Foreskin keratinocyte (primary cell): ENCODE measurements at places on chromosomes 3 and 15. TPM values are rescaled to one million over a fixed set of nuclear protein-coding genes. Genes with fewer than 3 reads are reported as not detected.
A peak's percentile ranks its signal among the peaks of the same experiment; 100 is the strongest.

- DNase-seq = no peak
Observed at GRCh38 chr15:23567921-23568320, 2.4 kb downstream of the MKRN3 start.

The SPINK8 gene
- not detected in 2 replicates for total RNA-seq

DNA sequence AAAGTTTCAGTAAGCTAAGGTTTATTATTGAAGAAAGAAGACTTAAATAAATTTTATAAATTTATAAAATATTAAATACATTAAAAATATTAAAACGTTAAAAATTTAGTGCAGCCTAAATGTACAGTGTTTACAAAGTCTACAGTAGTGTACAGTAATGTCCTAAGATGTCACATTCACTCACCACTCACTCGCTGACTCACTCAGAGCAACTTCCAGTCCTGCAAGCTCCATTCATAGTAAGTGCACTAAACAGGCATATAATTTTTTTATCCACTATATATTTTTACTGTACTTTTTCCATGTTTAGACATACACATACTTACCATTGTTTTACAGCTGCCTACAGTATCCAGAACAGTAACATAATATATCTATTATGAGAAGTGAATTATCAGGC lies 51.5 kb downstream of the TJP1 start:
- DNase-seq = no peak

GRCh38 chr3:116929505-116930222 lies 220.1 kb downstream of the TUSC7 start:
- DNase-seq = peak; percentile 31

The PLCB2 gene
- total RNA-seq = 1.5 and 1.7 TPM in 2 replicates

DNA sequence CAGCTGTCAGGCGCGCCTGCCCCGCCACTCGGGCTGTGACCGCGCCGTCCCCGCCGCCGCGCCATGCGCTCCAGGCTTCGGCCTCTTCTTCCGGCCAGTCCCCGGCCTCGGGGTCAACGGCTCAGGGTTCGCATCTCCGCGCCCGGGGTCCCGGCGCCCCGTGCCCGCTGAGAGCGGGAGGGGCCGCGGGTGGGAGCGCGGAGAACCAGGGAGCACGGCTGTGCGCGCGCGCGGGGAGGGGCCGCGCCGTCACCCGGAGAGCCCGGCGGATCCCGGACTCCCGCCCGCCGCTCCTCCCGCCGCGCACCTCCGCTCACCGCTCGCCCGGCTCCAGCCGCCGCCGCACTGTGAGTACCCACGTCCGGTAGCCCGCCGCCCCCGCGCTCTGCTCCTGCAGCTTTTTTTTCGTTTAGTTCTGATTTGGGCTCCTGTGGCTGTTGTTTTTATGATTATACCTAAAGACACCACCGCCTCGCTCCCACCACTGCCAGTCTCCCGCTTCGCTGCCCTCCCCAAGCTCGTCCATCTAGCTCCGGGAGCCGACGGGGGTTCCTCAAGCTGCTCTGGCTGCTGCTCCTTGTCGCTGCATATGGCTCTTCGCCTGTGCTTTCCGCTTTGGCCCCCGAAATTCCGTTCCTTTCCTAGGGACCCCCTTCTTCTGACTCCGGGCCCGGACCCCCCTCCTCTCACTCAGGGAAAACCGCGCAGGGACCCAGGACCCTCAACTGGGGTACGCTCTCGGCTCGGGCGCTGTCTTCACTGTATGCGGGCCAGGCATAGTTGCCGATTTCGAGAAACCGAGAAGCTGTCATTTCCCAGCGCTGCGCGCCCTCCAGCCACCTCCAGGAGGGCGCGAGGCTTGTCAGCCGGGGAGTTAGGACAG lies 1.8 kb upstream of the SKOR1 start:
- DNase-seq = no peak
